ENCODE measurements at places on chromosomes 6 and 20.

DNA sequence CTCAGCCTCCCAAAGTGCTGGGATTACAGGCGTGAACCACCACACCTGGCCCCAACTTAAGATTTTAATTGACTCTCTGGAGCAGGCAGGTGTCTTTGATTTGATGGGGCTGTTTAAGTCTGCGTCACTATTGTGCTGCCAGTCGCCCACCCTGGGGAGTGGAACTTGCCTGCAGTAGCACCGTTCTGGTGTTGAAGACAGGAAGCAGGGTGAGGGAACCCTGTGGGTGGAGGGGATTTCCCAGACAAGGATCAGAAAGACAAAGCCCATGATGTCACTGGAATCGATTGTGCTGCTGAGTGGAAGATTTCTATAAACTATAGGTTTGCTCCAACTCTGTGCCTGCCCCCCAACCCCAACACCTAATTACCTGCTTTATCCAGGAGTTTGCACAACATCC lies 11.0 kb downstream of the ALDH8A1 start:
- peak; percentile 61 for DNase-seq

DNA sequence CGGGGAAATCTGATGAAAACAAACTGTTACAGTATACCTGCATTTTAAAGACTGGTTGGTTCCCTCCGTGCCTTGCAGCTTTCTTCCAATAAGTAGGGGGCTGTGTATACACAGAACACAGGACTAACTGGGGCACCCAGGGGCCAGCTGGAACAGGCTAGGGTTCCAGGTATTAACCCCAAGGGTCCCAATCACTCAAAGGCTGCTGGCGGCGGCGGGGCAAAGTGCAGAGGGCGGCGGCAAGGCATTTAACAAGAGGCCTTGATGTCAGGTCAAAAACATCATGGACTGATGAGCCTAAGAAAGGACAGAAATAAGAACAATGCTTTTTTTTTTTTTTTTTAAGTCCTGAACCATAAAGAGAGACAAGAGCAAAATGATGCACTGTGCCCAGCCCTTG lies 2.5 kb downstream of the PMEPA1 start:
- DNase-seq = no peak

DNA sequence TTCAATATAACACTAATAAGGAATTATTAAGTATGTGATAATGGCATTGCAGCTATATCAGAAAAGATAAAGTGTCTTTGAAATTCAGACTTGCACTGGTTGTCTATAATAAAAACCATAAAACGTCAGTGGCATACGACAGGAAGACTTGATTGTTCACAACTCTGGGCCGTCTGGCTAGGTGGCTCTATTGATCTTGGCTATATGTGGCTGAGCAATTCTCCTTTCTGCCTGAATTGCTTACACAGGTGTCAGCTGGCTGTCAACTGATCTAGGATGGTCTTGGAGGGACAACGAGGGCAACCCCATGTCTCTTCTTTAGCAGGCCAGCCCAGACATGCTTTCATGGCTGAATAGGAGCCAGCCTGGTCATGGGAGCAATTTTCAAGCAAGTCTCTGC lies 359.1 kb downstream of the QKI start:
- DNase-seq = no peak

- no peak for DNase-seq
Observed at GRCh38 chr6:168440520-168441433, at the start of gene SMOC2. TSS of gene SMOC2 (plus strand) at chr6:168441184. CDS start at chr6:168441371, 187 bp downstream.

DNA sequence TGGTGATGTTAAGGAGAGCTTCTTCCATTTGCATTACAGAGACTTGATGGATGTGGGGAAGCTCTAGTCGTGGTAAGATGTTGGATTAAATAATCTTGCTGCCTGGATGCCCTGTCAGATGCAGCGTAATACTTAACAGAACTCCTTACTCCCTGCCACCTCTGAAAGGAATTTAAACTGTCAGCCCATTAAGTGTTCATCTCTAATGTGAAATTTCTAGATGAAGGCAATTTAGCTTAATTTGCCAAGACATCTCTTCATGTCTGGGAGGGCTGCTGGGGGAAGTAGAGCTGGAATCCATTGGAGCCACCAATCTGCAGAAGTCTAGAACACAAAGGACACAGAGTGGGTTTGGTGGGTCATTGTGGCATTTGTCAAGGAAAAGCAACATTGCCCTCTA lies 64.4 kb downstream of the SOBP start:
- DNase-seq = no peak

DNA sequence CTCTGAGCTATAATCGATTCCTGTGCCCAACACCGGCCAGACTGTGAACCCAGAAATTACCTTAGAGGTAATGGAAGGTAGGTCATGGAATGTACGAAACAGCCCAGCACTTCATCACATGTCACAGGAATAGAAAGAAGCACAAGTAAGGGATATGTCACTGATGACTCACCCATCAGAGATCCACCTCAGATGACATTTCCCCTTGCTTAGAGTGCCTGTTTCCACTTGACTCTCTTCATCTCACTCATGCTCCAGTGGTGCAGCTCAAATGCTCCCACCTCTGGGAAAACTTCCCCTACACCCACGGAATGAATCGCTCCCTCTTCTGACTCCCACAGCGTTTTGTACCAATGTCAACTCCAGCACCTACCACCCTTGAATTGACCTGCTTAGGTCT lies 381.6 kb upstream of the CNR1 start:
- DNase-seq = no peak

- DNase-seq = no peak
Observed at GRCh38 chr20:62548471-62548870, 72.7 kb upstream of the GATA5 start.

Data from GM13976 (cell line).